ENCODE measurements at places on chromosomes 13 and 19.

GRCh38 chr13:62110079-62110478, 694.4 kb upstream of the PCDH20 start:
- DNase-seq = no peak

DNA sequence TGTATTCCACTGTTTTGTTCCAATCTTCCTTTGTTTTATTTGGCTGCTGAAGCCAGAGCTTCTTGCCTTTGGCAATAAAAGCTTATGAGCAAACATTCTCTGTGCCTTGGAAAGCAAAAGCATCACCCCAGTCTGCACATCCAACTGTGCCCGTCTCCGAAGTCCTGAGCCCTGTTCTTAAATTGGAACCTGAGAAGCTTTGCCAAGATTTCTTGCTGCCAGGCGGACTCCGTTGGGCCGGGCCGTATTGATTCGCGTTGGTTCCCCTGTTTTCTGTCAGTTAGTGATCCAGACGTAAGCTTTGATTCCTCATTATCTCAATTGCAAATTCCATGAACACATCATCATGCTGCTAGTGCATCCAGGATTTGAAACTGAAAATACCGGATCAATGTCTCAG, 793.0 kb downstream of the OLFM4 start:
- DNase-seq = no peak

DNA sequence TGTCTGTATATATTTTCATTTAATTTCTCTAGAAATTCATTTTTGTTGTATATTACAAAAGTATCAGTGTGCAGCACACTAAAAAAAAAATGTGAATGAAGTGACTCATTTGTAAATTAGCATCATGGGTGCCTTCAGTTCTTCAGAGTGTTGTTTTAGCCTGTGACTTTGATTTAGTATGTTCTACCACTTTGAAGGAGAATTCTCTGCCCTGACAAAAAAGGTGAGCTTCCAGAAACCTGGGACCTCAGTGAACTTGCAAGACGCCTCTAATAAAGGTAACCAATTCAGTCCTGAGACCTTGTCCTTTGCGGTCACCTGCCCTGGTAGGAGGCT, 2.4 kb downstream of the METTL21C start:
- no peak for DNase-seq

DNA sequence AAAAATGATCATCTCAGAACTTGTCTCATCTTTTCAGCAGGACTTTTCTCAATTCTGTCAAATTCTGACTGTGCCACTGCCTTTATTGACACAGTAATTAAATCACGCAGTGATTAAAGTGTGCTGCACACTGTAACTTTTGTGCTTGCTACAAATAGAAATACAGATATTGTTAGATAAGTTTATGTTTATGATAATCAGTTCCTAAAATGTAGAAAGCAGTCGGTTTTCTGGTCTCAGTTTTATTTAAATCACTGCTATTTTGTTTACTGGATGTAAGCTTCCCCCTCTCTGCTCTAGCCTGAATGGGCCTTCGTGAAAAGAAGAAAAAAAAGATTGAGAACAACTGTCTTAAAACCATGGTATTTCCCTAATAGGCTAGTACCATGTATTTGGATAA, 258.8 kb upstream of the STARD13 start:
- no peak for DNase-seq

DNA sequence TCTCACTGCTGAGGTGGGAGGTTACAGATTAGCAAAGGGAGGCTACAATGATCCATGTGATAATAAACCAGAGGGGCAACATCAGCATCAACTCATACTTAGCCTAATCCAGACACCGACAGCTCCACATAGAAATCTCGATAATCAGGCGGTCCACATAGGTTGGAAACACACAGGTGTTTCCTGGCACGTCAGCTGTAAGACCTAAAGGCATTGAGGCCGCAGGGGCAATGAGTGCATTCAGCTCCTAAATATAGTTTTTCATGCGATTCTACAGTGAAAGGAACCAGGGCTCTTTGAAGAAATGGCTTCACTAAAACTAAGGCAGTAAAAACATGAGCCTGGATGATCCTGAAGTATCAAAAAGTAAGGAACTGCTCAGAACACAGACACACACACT, 19.3 kb downstream of the PLPP2 start:
- DNase-seq = no peak

DNA sequence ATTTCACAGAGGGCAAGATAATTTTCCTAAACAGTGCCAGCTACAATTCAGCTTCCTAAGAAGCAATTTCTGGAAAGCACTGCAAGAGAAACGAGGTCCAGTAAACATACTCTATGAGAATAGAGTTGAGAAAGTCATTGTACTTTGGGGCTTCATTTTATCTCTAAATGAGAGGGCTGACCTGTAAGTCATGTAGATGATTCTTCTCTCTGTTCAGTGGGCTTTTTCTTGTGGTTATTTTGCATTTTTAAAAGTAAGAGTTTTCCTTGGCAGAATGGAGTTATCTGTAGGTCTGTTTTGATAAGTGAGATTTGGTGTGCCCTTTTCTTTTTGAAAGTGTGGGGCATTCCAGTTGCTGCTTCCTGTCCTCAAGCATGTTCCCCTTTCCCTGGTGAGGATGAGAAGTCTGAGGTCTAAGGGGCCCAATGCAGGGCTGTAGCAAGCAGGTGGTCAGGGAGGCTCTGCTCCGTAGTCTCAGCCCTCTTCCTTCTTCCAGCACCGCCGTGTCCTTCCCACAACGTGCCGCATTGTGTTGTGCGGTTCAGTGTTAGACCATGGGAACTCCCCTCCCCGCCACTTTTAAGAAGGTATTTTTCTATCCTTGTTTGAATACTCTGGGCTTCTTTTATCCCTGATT, 86.3 kb downstream of the ARHGEF7 start:
- no peak for DNase-seq

DNA sequence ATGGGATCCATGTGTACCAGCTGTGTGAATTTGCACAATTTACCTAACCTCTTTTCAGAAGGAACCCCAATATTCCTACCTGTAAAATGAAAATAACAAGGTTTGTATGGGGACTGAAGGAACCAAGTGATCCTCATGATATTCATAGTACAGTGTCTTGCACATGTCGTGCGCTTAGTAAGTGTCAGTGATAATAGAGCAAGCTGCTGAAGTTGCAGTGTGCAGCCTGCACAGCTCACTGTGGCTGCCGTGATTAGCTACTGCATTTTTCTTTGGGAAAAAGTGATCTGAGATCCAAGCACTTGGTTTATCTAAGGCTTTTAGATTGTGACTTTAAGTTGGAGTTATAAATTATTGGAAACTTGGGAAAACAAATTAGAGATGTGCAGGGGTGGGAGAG, 135.9 kb upstream of the FRY start:
- no peak for DNase-seq

GRCh38 chr19:45632468-45633196, 6.6 kb downstream of the EML2 start:
- no peak for DNase-seq

DNA sequence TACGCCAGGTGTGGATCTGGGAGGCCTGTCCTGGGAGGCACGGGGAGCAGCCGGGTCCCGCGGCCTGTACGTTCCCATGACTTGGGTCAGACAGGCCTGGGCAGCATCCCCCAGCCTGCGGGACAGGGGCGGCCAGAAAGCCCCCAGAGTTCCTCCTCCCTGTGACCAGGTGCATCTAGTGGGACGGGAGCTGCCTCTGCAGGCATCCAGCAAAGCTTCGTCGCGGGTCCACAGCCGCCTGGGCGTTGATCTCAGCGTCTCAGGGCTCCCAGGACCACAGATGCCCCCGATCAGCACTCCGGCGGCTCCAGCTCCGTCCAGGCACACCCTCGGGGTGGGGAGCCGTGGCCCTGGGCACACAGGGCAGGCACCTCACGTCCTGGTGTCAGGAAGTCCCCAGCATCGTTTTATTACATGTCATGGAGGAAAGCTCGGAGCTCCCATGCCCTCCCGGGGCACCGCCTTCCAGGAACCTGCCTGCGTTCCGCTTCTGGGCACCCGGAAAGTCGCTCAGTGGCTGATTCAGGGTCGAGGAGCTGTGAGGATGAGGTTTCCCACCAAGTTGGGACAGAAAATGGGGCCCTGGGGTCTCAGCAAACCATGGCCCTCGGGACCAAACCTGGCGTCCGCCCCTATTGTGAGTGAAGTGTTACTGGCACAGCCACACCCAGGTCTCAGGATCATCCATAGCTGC, 1.5 kb upstream of the GZMM start:
- DNase-seq = no peak

DNA sequence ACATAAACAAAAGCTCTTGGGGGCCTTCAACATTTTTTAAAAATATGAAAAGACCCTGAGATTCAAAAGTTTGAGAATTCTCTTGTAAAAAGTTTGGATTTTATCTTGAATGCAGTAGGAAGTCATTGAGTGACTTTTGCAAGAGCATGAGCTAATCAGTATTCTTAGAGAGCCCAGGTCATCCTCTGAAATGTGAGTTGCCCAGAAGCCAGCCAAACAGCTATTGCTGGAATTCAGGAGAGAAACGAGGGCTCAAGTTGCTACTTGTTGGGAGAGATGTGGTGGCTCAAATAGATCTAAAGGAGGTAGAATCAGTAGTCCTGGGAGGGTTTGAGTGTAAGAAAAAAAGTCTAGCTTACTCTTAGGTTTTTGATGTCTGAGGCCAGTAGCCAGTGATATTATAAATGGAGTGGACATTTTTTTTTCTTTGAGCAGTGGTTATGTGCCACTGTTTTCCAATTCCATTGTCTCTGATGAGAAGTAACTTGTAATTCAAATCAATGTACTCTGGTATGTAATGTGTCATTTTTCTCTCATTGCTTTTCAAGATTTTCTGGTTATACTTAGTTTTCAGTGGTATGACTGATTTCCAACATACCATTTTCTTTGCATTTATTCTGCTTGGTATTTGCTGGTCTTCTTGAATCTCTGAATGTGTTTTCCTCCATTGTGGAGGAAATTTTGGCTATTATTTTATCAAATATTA, 30.7 kb downstream of the LMO7 start:
- DNase-seq = no peak

DNA sequence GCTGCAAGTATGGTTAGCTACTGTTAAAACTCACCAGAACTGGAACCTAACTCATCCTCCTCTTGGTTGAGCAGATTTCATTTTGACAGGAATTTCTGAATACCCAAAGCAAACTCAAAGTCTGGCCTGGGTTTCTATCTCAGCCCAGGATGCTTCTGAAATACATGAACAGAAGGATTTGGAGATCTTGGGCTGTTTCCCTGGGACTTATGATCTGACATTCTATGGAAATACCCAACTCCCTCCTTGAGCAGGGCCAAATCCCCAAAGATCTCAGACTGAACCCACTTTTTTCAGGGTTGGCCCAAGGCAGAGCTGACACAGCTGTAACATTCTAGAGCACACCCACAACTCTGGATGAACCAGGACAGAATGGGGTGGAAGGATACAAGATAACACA, 1.1 kb upstream of the ITM2B start:
- no peak for DNase-seq

DNA sequence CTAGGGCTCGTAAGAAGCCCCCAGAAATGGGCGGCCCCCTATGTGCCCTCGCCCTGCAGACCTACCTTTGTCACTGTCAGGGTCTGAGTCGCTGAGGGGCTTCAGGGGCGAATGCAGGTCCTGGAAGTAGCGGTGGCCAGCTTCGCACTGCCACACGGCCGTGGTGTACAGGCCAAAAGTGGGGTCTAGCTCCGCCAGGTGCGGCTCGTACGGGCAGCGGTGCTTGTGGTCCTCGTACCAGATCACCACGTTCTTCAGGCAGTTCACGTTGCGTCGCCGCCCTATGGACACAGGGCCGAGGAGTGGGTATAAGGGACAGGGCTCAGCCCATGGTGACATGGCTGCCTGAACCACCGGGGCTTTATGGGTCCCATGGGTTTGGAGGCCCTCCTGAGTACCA, 9.8 kb downstream of the ZNF653 start:
- DNase-seq = no peak

GRCh38 chr13:77009011-77009410, 17.1 kb downstream of the CLN5 start:
- DNase-seq = no peak

DNA sequence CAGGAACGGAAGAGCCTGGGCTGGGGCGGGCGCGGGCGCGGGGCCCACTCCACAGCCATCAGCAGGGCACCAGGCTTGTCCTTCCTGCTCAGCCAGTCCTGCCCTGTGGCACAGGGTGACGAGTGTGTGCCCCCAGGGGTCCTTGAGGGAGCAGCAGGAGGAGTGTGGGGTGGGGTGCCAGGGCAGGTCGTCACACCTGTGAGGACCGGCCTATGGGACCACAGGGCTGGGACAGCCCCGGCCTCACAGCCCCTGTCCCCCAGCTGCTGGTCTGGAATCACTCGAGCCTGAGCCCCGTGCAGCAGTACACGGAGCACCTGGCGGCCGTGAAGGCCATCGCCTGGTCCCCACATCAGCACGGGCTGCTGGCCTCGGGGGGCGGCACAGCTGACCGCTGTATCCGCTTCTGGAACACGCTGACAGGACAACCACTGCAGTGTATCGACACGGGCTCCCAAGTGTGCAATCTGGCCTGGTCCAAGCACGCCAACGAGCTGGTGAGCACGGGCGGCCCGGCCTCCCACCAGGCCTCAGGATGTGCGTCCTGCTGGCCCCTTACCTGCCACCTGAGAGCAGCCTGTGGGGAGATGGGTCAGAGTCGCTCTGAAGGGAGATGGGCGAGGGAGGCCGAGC, 6.7 kb upstream of the TEKTIP1 start:
- no peak for DNase-seq

GRCh38 chr13:42246541-42246940, 25.4 kb upstream of the AKAP11 start:
- no peak for DNase-seq

- no peak for DNase-seq
These were observed 22.4 kb upstream of the RGCC start for GRCh38 chr13:41434831-41435520.

DNA sequence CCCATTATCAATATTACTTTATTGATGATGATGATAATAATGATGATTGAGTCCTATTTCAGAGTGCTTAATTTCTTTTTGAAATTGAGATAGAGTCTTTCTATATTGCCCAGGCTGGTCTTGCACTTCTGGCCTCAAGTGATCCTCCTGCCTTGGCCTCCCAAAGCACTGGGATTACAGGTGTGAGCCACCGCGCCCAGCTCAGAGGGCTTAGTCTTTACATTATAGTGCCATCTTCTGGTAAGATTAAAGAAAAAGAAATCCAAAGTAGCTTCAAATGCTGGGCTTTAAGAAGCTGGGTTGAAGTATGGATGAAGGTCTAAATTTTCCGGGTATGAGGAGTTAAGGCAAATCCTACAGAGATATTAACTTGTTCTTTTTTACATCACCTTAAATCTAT, 3.4 kb upstream of the ZNF333 start:
- DNase-seq = no peak

GRCh38 chr13:77861741-77862140, 56.9 kb downstream of the EDNRB start:
- DNase-seq = no peak

GRCh38 chr13:104869501-104869900, 1666.0 kb downstream of the EFNB2 start:
- DNase-seq = no peak

GRCh38 chr19:5083547-5083965, 114.6 kb downstream of the KDM4B start:
- no peak for DNase-seq

GRCh38 chr19:34711890-34712289, 22.2 kb upstream of the ZNF181 start:
- no peak for DNase-seq
